ENCODE measurements at places on chromosomes 3 and 15.

DNA sequence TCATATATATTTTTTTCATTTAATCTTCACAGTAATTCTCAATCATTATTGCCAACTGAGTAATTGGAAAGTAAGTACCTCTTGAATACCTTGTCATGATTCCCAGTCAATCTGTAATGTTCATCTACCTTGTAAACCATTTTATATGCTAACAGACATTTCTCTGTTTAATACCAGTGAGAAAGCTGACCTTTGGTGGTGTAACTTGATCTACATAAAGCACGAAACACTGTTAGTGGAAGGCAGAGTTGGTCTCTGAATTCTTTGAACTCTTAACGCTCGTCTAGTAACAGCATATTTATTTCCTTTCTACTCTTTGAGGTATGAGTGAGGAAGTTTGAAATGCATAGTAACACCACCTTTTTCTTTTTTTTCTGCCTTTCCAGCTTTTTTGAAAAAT is 59.5 kb downstream of the SLC25A26 start:
- DNase-seq = no peak

GRCh38 chr3:73332558-73332957 is 271.1 kb downstream of the EBLN2 start:
- no peak for DNase-seq

GRCh38 chr3:126197854-126198584 is 17.6 kb upstream of the ALDH1L1 start:
- peak; percentile 5 for DNase-seq

DNA sequence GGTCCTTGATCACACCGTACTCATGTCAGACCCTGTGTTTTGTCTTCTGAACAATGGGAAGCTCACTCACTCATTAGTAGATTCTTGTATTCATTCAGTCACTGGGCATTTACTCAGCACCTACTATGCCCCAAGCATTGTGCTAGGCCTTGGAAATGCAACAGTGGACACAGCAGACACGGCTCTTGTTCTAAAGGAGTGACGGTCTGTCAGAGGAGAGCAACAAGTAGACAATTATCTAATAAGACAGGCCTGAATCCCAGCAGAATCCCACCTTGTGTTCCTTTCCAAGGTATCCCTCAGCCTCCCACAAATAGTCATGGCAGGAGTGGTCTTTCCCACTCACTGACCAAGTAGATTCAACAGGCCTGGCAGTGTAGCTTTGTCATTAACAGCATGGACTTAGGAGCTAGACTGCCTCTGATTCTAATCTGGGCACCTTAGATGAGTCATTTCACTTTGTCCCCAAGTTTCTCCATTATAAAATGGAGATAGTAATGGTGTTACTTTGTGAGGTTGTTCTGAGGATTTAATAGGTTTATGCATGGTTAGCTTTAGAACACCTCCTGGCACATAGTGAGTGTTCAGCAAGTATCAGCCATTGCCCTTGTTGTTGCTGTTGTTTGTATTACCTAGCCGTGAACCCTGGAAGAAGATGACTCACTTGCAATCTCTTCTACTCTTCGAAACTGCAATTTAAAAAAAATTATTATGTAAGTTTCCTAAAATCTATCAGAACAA is 69.1 kb downstream of the SSUH2 start:
- no peak for DNase-seq

- DNase-seq = no peak
These were observed 118.7 kb downstream of the THRB start for GRCh38 chr3:24375947-24376384.
